ENCODE measurements at places on chromosomes 5 and 9.

DNA sequence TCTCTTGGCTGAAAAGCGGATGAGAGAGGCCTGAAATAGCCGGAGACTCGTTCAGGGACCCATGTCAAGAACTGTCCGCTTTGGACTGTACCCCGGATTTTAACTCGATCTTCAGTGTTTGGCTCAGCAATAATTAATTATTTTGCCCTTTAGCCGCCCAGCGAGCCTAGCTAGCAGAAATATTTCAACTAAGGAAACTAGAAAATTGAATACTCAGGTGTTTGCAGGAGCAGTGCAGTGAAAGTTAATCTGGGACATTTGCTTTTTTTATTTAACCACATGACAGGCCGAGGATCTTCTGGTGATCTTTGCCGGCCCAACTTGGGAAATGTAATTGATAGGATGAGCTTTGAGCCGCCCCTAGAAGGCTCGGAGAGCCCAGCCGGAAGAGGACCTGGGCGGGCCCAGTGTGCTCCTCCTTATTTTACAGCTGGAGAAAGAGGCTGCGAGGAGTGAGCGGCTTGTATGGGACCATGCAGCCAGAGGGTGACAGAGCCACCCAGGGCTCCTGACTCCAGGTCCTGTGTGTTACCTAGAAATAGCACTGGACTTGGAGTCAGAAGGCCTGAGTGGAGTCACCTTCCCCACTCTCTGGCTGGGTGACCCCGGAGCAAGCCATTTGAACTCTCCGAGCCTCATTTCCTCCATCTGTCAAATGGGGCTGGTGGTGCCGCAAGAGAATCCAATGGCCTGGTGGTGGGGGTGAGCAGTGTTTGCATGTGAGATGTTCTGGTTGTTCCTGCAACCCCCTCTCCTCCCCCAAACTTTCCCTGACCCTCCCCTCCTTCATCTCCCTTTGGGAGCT is 2.4 kb downstream of the PPARGC1B start:
- no peak for DNase-seq

DNA sequence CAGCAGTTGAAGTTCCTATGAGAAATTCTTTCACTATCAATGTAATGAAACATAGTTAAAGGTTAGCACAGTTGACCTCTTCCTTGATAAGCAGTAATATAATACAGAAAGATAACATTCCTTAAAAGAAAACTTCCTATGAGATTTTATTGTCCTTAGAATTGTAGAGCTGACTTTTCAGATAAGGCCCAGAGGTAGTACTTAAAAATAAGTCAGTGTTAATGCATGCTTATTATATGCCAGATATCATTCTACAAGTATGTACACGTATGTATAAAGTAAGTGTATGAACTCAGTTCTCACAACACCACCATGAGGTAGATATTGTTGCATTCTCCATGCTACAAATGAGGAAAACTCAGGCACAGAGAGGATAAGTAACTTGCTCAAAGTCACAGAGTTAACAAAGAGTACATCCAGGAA is 15.3 kb downstream of the AP3S1 start:
- DNase-seq = no peak

- DNase-seq = no peak
These were observed 220.5 kb downstream of the GDNF start for GRCh38 chr5:37619353-37619752.

DNA sequence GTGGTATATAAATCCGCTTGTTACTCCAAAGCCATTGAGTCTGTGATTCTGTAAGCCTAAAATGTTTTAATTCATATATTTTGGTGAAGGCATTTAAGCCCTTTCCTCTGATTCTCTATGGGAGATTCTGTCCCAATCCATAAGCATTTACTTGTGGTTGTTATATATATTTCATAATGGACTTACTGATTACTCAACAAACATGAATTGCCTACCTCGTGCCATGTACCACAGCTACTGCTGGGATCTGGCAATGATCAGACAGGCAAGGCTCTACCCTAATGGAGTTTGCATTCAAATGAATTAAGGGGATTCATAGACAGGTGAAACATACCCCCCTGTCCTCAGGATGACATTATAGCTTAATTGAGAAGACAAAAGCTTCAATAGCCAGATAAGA is 54.5 kb downstream of the C9orf152 start:
- DNase-seq = no peak

DNA sequence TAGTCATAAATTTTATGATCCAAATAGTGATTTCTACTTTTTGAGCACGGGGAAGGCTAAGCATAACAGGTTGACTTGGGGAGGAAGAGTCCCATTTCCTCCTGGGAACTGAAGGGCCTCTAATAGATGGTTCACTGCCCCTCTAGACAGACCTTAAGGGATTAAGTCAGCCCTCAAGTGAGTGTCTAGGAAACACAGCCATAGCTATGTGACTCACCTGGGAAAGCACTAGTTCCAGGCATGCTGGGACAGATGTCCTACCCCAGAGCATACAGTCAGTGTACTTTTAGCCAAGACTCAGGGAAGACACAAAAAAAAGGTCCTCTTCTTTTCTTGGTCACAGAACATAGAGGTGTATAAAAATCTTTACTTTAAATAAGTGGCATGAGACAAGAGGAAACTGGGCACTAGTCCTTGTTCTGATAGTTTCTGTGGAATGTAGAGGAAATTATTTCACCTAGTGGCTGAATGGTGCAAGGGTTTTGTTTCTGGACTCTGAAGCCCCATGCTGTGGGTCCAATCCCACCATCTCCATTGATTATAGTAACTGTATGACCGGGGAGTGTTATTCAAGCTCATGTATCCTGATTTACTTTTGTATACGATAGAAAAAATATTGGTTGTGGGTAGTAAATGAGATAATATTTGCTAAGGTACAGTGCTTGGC is 86.0 kb downstream of the NREP start:
- no peak for DNase-seq

GRCh38 chr5:137019229-137019628 is 479.9 kb downstream of the SPOCK1 start:
- DNase-seq = no peak

- no peak for DNase-seq
These were observed 30.4 kb downstream of the CSF2 start for GRCh38 chr5:132103969-132104391.

GRCh38 chr5:36267905-36268304 is 26.2 kb upstream of the NADK2 start:
- no peak for DNase-seq

DNA sequence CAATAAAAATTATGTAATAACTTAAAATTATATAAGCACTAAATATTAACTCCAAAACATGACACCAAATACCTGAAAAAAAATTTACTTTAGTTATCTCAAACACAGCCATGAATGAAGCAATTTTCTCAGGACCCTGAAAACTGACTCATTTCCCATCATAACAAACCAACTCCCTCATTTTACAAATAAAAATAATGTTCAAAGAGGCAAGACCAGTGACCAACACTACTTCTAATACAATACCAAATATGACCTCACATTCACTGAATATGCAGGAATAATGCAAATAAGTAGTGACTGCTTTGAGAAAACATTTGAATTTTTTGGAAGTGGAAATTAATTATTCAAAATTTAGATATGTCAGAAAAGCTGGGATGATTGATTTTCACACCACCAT is 21.6 kb downstream of the FBLL1 start:
- DNase-seq = no peak

DNA sequence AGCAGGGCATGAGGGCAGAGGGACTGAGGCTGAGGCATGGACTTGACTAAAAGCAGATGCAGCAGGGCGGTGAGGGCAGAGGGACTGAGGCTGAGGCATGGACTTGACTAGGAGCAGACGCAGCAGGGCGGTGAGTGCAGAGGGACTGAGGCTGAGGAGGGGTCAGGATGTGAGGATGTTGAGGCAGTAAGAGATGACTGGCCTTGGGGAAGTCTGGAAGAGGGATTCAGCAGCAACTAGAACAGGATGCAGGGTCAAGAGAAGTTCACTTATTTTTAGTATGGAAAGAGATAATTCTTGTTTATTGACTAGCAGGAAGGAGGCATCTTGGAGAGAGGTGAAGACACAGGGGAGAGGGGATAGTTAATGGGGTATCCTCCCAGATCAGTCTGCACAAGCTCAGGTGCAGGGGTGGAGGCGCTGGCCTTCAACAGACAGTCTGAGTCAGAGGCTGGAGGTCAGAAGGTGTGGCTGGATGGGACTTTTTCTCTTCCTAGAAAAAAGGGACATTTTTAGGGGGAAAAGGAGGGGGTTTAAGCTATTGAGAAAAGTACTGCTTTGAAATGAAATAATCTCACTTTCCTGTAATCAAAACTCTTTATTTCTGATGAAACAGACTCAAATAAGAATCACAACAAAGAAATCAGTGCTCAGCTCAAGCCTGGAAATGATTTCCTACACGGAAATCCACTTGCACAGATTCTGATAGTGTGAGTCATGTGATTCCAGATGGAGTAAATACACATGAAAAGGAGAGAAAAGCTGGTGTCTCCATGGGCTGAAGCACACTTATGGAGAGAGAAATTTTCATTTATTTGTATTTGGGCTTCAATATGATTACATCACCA is 130.9 kb downstream of the PALM2AKAP2 start:
- DNase-seq = no peak

DNA sequence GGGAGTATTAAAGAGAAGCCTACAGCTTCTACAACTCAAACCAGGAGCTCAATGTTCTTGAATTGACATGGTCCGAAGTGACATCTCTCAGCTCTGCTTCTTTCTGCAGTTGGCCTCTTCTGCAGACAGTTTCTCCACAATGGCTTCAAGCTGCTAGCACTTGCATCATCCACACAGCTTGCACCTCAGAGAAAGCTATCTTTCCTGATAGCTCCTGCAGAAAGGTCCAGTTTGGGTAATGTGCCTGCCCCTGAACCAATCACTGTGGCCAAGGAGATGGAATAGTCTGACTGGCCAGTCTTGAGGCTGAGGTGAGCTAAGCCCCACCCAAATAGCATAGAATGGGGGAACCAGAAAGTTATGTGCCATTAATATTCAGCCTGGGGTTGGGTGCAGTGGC is 95.8 kb upstream of the ABCA1 start:
- DNase-seq = no peak

DNA sequence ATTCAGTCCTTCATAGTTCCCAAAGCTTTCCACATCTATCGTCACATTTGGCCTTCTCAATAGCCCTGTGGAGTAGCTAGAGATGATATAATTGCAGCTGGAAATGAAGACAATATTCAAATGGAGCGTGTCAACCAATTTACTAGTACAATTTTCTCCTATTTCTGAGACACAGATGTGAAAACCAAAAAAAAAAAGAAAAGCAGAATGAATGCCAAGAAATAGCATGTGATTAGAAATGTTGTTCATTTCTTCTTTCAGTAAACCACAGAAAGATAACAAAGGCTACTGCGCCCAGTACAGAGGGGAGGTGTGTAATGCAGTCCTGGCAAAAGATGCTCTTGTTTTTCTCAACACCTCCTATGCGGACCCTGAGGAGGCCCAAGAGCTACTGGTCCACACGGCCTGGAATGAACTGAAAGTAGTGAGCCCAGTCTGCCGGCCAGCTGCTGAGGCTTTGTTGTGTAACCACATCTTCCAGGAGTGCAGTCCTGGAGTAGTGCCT is 99.0 kb downstream of the MUSK start:
- no peak for DNase-seq

GRCh38 chr5:110048491-110048890 is 358.8 kb downstream of the MAN2A1 start:
- no peak for DNase-seq

DNA sequence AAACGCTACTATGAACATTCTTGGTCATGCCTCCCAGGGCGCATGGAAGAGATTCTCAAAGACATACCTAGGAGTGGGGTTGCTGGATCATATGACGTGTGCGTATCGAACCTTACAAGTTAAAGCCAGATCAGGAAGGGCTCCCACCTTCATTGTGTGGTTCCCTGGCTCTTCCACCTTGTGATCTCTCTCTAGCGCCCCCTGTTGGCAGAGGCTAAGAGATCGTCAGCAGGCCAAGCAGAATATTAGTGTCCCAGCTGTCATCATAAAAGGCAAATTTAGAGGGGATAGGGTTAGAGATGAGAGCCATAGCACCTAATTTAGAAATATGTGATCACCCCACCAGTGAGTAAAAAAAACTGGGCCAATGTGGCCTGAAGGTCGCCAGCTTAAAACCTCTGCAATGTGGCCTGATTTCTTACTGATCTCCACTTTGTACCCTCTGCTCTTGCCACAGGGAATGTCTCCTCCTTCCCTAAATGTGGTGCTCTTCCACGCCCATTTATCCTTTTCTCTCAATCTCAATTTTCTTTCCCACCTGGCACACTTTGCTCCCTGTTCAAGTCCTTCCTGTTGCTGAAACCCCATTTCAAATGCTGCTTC is 91.7 kb upstream of the SHB start:
- DNase-seq = no peak

- no peak for DNase-seq
These were observed 49.1 kb downstream of the DOCK2 start for GRCh38 chr5:169686137-169686536.

GRCh38 chr9:74117731-74118130 is 379.4 kb upstream of the RORB start:
- no peak for DNase-seq

DNA sequence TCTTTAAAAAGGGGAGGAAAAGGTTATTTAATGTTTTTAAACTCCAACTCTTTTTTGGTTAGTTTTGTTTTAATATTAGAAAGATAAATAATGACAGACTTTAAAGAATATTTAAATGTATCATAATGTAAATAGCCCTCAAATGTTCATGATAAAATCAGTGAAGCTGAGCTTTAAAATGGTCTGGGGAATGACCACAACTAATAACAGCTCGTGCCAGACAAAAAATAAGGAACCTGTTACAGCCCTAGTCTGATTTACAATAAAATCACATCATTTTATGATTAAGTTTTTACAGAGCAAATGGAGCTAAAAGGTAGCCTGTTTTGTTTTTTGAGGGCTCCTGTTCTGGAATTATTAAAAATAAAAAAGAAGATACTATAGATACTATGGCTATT is 46.1 kb downstream of the VCAN start:
- no peak for DNase-seq

- DNase-seq = no peak
These were observed 25.4 kb upstream of the TTLL11 start for GRCh38 chr9:122118343-122119165.

DNA sequence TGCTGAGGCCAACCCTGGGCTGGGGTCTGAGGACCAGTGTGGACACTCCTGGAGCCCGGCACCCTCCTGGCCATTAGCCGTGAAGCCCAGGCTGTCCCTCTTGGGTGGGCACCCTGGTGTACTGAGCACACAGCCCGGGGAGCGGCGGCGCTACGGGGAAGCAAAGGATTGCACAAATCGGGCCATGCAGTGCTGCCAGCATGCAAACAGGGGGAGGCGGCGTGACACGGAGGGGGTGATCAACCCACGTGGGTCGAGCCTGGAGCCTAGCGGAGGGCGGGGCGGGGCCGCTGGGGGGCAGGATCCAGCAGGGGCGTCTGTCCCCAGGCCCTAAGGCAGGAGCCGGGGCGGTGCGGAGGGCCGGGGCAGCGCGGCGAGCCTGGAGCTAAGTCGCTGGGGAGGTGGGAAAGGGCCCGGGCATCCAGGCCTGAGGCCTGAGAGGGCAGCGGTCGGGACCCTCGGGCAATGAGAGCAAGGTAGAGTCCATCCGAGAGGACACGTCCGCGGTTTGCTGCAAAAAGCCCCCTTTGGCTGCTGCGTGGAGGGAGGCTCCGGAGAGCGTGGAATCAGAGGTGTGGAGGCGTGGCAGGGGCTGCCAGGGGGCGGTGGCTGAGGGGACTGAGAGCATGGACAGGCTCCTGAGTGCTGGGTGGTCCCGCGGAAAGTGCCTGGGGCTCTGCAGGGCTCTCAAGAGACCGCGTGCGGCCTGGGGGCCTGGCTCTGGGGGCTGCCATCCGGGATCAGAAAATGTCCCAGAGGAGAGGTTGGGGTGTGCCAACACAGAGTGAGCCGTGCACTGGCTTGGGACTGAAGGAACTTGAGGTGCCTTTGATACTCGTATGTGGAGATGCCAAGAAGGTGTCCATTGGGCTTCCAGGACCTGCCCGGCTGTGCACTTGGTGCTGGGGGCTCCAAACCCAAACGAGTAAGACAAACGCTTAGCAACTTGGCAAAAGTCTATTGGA is 94.2 kb downstream of the BARX1 start:
- DNase-seq = no peak
